ENCODE measurements at places on chromosomes 3 and 15.

DNA sequence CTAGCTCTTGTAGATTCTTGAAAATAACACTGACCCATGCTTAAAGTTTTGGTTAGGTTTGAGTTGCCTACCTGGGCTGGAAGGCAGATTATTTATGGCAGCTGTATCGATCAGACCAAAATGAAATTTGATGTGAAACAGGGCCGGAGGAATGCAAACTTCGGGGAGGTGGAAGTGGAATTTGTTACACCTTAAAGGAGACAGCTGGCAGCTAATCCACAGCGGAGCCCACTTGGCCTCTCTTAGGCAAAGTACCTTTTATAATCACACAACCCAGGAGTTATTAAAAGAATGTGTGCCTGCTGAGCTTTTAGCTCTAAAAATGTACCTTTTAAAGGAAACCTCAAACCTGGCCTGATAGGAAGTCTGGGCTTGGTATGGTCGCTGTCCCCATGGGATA is 250.9 kb upstream of the TPM1 start:
- no peak for DNase-seq

DNA sequence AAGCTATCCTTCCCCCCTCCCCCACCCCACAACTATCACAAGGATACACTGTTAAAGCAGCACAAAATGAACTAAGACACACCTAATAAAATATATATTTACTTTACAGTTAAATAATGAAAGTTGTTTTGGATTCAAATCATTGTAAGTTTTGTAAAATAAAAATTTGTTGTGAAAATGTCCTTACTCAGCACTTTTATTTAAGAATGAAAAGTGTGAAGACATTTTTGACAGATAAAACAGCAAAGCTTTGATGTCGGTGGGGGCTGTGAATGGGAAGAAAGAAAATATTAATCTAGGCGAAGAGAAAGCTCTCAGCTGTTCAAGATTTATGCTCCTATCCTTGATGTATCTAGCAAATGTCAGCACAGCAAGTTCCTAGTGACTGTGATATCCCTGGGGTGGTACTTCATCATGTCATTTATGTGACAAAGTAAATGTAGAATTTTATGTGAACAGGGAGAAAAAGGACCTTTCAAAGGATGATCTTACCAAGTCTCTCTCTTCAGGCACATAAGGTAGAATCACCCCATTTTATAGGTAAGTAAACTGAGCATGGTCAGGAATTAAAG is 216.4 kb downstream of the ROBO1 start:
- DNase-seq = no peak

GRCh38 chr15:54810031-54810430 is 386.7 kb downstream of the RSL24D1 start:
- DNase-seq = no peak

DNA sequence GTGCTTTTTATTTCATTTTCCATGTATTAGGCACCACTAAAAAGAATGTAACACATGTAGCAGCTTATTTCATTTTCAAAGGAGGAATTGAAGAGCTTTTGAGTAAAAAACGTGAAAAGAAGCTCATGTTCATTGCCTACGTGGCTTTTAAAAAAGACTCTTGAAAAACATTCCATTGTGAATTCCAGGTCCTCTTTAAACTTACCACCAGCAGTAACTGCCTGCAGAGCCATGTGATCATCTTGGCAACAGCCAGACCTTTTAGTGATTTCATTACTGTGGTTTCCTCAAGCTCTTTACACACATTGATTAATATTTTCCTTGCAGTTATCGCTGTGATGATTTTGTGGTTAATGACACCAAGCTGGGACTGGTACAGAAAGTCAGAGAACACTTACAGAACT is 43.8 kb upstream of the FBXL22 start:
- no peak for DNase-seq

GRCh38 chr3:32551496-32551895 is 19.2 kb downstream of the DYNC1LI1 start:
- DNase-seq = no peak

DNA sequence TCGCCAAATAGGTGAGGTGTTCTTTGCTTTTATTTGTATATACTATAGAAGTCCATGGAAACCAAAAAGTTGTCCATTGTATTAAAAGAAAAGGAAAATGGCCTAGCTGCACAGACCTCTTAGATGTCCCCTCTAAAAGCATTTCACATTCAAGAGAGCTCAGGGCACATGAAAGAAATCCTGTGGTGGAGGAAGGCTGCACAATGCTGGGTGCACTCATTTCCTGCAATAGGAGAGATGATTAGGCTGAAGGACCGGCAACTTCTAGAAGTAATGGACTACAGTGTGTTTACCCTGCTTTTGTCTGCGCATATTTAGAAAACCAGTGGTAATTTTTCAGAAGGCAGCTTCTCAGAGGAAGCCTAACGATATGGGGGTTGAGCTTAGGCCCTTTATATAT is 25.4 kb downstream of the PPM1L start:
- no peak for DNase-seq

DNA sequence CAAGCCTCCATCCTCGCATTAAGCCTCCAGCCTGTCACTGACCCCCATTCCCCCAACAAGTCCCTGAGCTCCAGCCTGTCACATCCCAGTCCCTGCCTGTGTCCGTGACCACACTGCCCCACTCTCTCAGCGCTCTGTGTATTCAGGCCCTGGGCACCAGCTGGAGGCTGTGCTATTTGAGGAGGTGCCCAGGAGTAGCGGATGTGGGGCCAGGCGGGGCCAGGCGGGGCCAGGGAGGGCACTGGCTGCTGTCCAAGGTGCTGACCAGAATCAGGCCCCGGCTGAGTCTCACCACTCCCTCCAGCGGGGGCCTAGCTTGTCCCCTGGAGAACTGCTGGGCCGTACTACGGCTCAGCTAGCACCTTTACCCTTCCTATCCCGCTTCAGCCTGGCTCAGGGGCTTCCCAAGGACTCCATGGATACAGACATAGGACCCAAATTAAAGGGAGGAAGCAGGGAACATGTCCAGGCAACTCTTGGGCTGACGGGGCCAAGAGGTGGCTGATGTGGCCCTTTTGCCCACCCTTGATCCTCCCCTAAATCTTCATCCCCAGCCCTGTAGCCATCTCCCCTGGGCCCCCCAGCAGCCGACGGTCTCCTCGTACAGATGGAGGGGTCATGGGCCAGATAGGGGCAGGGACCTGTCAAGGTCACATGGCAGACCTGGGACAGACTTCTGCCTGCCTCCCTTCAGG is 1.1 kb downstream of the HHATL start:
- peak; percentile 20 for DNase-seq

- no peak for DNase-seq
Measured at GRCh38 chr3:11250902-11251806, 21.0 kb upstream of the ATG7 start.

GRCh38 chr3:120177707-120178306 is 83.6 kb upstream of the GSK3B start:
- no peak for DNase-seq

DNA sequence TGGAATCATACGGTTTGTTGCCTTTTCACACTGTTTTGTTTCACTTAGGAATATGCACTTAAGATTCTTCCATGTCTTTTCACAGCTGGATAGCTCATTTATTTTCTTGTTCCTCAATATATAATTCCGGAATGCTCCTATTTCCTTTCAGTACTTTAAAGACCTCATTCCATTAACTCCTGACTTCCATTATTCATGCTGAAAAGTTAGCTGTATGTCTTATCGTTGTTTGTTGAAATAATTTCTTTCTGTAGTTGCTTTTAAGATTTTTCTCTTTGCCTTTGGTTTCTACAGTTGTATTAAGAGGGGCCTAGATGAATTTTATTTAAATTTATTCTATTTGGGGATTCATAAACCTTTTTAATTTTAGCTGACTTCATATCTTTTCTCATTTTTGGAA is 122.2 kb downstream of the ANXA2 start:
- no peak for DNase-seq

DNA sequence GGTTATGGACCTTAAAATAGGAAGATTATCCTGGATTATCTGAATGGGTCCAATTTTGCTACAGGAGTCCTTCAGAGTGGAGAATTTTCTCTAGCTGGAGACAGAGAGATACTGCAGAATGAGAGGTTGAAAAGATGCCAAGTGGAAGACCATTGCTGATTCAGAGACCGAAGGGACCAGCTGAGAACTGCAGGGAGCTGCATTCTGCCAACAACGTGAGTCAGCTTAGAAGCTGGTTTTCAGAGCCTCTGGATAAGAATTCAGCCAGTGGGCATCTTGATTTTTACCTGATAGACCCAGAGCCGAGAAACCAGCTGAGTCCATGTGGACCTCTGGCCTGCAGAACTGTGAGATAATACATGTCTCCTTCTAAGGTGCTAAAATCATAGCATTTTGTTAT is 234.0 kb downstream of the NR2F2 start:
- no peak for DNase-seq

GRCh38 chr15:59933607-59934006 is 70.5 kb upstream of the FOXB1 start:
- DNase-seq = no peak

GRCh38 chr15:98597666-98598065 is 50.7 kb upstream of the IGF1R start:
- no peak for DNase-seq

DNA sequence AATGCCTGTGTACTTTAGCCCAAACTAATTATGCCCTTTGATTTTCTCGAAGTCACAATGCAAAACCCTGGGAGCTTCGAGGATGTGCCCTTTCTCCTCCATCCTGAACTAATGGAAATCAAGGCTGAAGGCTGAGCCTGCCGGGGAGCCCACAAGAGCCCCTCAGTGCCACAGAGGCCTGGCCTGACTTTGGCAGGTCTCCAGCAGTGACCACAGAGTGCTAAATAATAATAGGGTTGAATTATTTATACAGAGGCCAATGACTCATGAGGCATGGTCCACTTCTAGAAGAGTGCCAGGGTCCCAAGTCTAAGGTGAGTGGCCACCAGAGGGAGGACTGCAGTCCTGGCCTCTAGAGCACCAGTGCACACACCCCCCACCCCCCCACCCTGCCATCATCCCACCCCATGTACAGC is 19.1 kb upstream of the GLCE start:
- no peak for DNase-seq

- no peak for DNase-seq
Measured at GRCh38 chr3:141804778-141805639, 41.8 kb downstream of the GRK7 start.

Data from stimulated activated CD4-positive, alpha-beta T cell treated with anti-CD3 and anti-CD28 coated beads, Interleukin-1b, Interleukin-23, amount 100 ng/mL, for 1 hour (primary cell).